ENCODE measurements at places on chromosomes 2 and 18.

- DNase-seq, result no peak
Measured at GRCh38 chr2:132429941-132430573, 13.5 kb downstream of the GPR39 start.

DNA sequence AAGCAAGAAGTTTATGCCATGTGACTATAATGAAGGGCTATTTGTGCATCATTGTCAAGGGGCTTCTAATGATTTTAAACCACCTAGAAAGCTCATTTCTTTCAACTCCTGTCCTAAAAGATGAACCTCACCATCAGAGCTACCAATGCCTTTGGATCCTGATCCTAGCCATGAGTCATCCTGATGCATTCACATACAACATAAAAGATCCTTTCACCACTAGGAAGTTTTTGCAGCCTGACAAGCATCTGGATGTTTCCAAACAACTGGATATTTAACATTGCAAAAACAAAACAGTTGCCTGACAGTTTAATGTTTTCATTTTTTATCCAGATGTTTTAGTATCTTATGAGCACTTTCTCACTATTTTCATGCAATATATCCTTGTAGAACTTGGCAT is 425.3 kb downstream of the MBD2 start:
- no peak for DNase-seq

DNA sequence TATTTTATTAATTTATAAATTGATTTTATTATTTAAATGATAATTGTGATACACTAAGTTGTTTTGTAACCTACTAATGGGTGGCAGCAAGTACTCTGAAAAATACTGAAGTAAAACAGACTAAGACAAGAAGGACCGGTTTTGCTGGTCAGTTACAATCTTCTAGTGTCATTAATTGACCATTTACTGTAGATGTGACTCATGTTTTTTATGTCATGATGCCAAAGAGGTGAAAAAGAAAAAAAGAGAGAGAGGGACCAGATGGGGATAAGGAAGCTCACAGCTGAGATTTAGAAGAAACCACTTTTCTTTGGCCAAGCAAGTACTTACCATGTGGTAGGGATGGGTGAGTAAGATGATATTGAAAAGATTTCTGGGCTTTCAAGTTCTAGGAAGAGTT is 955.8 kb upstream of the LRRTM1 start:
- DNase-seq, result no peak

GRCh38 chr2:160363055-160363454 is 130.6 kb downstream of the RBMS1 start:
- DNase-seq, result no peak

DNA sequence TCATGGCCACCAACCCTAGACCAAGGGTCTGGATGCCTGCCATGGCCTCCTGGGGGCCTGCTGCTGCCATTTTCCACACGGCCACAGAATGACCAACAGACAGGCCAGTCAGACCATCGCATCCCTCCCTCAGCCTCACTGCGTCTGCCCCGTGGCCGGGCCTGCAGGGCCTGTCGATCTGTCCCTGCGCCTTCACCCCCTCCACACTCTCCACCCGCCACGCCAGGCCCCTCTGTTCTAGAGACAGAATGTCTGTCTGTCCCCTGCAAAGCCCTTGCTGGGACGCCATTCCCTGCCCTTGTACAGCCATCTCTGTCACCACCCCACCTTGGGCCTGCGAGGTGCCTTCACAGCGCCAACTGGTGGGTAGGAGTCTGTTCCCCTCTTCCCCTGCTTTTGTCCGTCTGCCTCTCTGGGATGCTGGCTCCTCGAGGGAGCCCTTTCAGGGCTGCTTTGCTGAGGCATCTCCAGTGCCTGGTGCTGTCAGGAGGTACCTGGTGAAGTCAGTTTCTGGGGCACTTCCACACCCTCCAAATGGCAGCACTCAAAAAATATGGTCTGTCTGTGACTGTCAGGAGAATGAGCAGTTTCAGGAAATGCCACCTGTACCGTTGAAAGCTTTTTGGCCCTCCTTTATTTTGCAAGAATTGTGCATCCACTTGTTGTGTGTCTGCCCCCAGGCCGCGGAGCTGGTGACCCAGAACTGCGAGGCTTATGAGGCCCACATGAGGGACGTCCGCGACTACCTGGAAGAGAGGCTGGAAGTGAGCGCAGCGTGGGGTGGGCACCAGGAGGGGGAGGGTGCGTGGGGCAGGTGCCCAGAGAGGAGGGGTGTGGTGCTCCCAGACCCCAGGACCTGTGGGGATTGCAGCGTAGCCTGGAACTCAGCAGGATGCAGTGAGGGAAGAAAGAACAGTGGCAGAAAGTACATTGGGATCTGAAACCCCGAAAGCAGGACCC is 6.7 kb upstream of the ESPNL start:
- no peak for DNase-seq
